C1 segment of cervical spinal cord (tissue), 14 donors: ENCODE measurements at places on chromosomes 4 and X.

GRCh38 chrX:9535101-9535500 lies 70.2 kb downstream of the TBL1X start:
- no peak for DNase-seq

DNA sequence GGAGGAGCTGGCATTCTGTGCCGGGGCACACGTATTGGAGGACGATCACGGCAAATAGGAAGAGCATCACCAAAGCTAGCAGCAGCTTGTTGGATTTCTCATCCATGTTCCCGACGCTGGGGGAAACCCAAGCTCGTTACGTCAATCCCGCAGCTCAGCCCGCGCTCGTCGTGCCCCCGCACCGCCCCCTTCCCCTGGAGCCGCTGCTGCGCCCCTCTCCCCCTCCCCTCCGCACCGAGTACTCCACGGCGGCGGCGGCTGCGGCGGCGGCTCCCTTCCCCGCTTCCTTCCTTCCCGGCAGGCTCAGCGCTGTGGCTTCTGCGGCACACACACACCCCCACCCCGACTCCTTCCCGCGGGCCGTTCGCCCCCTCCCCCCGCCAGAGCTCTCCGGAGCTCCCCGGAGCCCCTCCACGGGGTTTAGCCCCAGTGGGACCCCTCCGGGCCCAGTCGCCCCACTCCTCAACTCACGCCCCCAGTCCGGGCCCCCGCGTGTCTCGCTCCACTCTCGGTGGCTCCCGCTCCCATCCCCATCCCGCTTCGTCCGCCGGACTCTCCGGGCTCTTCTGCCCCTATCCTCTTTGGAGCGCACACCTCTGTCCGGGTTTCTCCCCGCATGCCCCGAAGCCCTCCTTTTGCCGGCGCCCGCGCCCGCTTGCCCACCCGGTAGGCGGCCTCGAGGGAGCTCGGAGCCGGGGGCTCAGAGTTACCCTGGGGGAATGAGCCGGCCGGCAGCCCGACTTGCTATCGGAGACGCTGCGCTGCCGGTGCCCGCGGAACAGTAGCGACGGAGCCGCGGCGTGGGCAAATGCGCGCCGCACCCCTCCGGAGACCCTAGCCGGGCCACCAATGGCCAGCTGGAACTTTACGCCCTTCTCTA lies 978 bp downstream of the HS6ST2 start:
- no peak for DNase-seq

DNA sequence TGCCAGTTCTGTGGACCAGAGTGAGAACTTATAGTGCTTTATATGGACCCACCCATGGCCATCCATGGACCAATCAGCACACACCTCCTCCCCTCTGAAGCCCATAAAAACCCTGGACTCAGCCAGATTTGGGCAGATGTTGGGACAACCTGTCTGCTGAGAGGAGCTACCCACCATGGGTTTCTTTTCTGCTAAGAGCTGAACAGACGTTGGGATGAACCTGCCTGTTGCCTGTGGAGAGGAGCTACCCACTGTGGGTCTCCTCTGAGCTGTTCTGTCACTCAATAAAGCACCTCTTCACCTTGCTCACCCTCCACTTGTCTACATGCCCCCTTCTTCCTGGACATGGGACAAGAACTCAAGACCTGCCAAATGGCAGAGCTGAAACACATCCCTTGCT lies 9.0 kb upstream of the HSD17B11 start:
- DNase-seq = no peak

- DNase-seq = no peak
These were observed 12.5 kb upstream of the ART3 start for GRCh38 chr4:76061982-76062381.

DNA sequence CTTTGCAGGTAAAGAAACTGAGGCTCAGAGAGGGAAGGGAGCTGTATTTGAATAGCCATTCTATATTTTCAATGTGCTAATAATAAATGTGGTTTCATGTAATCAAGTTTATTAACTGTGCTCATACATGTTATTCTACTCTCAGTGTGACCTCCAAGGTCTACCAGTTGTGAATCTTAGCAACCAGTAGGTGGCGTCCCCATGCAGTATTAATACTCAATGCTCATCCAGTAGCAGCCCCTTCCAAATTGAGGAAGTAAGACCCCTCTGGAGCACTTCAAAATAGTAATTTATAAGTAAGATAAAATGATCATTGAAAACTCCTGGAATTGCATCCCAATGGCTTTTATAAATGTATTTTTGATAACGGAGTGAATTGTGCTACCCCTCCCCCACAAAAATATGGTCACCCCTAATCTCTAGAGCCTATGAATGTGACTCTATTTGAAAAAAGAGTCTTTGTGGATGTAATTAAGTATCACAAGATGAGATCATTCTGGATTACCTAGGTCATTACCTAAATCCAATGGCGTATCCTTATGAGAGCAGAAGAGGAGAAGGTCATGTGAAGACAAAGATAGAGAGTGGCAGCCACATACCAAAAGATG lies 20.4 kb upstream of the SEPSECS start:
- DNase-seq = no peak

DNA sequence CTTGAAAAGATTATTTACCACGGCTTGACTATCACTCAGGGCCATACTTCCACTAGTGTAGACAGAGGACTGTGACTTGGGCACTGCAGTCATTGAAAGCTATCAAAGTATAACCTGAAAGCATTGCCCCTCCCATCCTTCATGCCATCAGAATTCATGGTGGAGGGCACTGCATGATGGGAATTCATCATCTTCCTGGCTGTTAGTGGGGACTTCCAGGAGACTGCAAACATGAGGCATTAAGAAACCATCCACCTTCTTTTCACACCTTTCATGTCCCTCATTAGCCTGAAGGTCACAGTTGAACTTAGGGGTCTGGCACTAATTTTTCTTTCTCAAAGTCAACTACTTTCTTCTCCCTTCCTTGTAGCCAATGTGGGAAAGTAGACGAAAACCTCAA lies 25.8 kb downstream of the VSIG4 start:
- no peak for DNase-seq

- DNase-seq = no peak
These were observed 8.7 kb downstream of the WDFY3 start for GRCh38 chr4:84957514-84958420.

DNA sequence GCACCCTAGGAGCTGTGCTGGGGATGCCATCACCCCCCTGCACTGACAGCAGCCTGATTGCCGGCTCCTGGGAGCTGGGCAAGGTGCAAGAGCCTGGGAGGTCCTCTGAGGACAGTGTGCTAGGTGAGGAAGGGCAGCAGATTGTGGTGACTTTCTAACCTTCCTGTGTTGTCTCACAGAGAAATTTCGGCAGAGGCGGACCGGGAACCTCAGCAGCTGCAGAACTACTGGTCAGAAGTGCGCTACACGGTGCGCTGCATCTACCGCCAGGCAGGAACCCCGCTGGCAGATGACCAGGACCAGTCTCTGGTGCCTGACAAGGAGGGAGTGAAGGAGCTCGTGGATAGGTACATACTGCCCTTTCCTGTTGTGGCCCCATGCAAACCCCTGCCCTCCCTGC lies 89.8 kb downstream of the FAM193A start:
- no peak for DNase-seq

DNA sequence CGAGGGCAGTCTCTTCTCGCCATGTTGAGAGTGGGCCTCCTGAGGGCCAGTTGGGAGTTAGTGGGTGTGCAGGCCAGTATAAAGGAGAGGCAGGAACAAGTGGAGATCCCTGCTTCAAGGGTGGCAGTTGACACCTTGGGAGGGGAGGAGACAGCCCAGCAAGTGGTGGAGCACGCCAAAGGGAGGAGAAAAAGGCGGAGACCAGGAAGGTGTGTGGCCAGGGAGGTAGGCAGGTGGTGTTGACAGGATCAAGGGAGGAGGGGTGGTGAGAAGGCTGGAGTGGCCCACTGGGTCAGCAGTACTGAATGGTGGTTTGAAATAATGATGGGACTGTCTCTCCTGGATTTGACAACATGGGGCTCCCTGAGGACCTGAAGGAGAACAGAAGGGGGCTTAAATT lies 32.6 kb downstream of the ZNF185 start:
- DNase-seq = no peak

DNA sequence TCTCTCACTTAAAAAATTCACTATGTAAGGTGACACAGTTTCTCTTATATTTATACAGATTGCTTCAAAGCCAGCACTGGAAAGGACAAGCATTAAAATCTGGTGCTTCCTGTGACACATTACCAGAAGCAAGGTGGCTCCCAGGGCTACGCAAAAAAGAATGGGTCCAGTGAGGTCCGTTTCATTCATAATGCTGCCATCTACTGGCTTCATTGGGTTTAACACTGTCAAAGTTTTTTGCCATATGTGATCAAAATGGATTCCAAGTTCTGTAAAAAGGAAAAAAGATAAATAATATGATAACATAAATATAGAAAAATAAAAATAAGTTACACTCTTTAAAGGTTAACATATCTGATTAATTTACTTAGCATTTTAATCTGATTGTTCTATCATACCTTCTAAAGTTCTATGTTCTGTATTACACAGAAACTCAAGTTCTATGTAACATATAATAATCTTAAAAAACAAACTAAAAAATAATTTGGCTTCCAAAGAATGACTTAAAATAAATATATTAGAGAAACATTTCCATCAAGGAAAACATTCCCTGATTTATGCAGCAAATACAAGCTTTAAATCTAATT lies 22.1 kb downstream of the YIPF7 start:
- no peak for DNase-seq

DNA sequence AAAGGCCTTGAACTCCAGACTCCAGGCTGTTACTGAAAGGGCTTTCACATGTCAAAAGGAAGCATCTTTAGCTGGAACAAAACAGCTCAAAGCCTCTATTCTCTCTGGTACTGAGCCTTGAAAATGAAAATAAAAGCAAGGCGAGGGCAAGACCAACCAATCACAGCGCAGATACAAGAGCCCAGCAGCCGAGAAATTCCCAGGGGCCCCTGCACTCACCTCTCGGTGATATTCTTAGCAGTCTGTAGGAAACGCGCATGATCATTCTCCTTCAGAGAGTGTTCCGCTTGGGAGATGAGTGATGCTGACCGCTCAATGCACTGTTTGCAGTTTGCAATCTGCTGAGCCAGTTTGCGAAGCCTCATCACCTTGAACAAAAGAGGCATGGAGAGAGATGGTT lies 138.1 kb downstream of the MID1 start:
- DNase-seq = no peak

DNA sequence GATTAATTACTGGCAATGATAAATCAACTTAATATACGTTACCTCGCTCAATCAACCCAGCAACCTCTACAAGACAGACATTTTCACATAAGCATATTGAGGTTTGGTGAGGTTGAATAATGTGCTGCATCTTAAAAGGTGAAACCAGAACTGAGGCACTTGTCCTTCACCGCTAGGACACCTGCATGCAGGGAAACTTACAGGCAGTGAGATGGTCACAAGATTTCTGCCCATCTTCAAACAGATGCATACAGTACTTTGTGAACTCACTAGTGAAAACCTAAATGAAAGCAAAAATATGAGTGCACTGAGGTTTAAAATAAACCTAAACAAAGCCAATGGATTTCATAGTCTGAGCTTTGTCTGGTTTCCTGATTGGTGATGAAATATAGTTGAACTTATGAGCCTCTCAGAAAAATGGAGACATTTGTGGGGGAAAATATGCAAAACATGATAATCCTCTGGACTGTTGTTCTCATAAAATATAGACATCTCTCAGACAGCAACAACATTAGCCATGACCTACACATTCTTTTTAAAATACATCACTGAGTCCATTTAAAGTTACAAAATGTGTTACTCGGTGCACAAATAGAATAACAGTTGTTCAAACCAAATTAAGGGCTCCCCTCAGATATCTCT lies 20.9 kb upstream of the PRSS12 start:
- DNase-seq = no peak

DNA sequence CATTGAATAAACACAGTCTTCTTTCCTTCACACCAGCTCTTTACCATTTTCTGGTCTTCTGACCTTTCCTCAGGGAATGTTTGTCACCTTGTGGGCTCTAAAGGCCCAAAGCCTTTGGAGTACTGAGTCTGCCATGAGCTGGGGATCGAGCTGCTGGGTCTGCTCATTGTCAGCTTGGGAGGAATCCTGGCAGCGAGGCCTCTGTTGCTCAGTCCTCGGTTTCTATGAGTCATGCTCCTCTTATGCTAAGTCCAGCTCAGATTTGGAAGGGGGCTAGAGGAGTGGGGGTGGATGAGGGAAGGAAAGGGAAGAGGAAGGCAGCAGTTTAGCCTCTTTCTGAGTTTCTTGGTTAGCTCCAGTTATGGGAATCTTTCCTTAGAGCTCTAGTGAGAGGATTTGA lies 31.1 kb downstream of the NHSL2 start:
- no peak for DNase-seq

- no peak for DNase-seq
These were observed 102.9 kb downstream of the UGT8 start for GRCh38 chr4:114701491-114701890.

DNA sequence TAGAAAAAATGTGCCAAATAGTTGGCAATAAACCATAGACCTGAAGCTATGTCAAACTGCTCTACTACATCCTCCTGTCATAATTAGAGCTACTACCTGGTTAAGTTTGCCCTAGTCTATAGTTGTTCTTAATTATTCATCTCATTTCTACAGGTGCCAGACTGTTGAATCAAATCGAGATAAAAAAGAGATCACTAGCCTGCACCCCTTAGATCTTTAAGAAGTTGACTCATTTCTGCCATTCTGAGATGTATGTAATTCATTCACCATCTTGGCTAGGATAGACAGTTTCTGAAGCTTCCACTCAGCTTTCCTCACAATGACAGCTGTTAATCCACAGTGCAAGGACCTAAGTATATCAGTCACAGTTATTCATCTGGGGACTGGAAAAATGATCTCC lies 452.1 kb upstream of the BOD1L1 start:
- DNase-seq = no peak

DNA sequence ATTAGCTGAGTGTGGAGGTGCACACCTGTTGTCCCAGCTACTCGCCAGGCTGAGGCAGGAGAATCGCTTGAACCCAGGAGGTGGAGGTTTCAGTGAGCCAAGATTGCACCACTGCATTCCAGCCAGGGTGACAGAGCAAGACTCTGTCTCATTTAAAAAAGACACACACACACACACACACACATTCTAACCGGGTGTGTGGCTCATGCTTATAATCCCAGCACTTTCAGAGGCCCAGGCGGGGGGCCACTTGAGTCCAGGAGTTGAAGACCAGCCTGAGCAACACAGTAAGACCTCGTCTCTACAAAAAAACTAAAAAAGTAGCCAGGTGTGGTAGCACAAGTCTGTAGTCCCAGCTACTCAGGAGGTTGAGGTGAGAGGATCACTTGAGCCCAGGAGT lies 152.3 kb downstream of the LRBA start:
- DNase-seq = no peak

DNA sequence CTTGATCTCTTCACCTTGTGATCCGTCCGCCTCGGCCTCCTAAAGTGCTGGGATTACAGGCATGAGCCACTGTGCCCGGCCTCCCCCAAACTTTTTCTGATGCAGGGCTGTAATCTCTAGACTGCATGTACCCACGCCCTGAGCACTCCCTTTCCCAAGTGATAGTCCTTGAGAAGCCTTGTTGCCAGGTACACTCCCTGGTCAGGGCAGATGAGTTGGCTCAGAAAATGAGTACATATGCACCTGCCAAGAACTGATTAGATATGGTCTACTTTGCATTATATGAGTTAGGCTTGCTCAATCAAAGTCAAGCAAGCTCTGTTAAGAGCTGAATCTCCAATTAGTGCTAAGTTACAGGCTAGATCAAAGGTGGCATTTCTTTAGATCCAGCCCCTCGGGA lies 20.3 kb downstream of the APOO start:
- no peak for DNase-seq
